ENCODE measurements at places on chromosomes 11 and 22.

DNA sequence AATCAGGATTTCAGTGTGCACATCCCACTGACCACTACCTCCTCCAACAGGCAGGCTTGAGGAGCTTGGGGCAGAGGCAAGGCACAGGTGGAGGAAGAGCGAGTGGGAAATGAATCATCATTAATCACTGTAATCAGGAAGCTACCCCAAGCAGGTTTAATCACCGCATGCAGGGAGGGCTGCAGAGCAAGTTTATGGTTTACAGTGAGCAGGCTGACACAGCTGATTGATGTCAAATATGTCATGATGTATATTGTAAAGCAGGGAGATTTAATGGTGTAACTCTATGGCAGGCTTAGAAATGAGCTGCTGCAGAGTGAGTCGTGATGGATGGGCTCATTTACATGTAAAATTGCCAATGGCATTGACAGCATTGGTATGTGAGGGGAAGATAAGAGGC is 441.0 kb downstream of the NTM start:
- no peak for DNase-seq

DNA sequence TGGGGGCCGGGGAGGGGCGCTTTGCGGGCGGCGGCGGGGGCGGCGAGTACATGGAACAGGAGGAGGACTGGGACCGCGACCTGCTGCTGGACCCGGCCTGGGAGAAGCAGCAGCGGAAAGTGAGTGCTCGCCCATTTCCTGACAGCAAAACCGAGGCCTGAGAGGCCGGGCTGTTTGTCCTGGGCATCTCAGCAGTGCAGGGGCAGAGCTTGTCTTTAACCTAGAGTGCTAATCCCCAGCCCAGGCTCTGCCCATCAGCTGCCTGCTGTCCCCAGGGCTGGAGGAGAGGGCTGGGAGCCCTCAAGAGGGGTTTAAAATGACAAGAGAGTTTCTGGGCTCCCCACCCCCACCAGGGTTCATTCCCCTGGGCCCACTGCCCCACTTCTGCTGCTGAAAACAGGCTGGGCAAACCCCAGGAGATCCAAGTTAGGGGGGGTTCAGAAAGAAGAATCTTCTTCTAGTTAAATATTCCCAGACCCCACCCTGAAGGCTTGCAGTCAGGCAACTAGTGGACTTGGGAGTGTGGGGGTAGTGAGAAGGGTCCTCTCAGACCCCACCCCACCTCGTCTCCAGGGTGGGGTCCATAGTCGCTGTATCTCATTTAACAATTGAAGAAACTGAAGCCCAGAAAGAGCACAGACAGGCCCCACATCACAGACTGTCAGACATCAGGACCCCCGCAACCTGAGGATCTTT is 411 bp downstream of the ACTN3 start:
- DNase-seq = peak; percentile 25

DNA sequence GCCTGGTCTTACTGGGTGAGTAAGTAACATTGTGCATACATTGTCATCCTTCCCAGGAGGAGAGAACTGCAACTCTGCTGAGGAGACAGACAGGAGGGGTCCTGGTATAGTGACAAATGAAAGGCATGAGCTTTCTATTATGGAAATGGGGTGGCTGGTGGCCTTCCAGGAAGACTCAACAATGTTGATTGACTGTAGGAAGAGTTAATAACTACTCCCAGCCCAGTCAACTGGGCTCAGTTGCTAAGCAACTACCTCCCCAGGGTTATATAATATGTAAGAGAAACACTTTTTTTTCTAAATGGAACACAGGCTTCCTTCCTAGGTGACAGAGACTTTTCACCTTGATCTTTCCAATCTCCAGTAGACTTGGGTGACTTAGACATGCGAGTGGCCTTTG is 28.2 kb downstream of the SEZ6L start:
- DNase-seq = no peak

GRCh38 chr11:132632641-132633124 is 899.6 kb downstream of the OPCML start:
- no peak for DNase-seq

GRCh38 chr11:61694946-61695706 is 14.9 kb downstream of the DAGLA start:
- DNase-seq = no peak

GRCh38 chr11:110907629-110908028 is 195.4 kb upstream of the ARHGAP20 start:
- DNase-seq = no peak

Measured in right kidney (tissue), 9 donors.